ENCODE measurements at places on chromosomes 4 and X. TPM values are rescaled to one million over a fixed set of nuclear protein-coding genes. Genes with fewer than 3 reads are reported as not detected.

NUDT10 gene
- total RNA-seq: not detected

RAP2C gene
- 8.7 TPM for total RNA-seq

P2RY10 gene
- total RNA-seq: 0.14 TPM

TMEM35A gene
- total RNA-seq: 0.14 TPM

CDKL5 gene
- 3.6 TPM for total RNA-seq

ZDHHC15 gene
- 1.1 TPM for total RNA-seq

SATL1 gene
- not detected for total RNA-seq

SPOCK3 gene
- 1.3 TPM for total RNA-seq

SERPINA7 gene
- 0.20 TPM for total RNA-seq

GLRA3 gene
- total RNA-seq: 0.06 TPM

MORC4 gene
- 9.3 TPM for total RNA-seq

CYSLTR1 gene
- total RNA-seq: 0.31 TPM

CLNK gene
- 0.19 TPM for total RNA-seq

PDGFRA gene
- total RNA-seq: 5.3 TPM

REELD1 gene
- total RNA-seq: 0.09 TPM

ARMCX4 gene
- total RNA-seq: 9.4 TPM

RTL9 gene
- total RNA-seq: not detected

FBXL5 gene
- 26.5 TPM for total RNA-seq

SCRG1 gene
- total RNA-seq: not detected

SLC16A2 gene
- 6.5 TPM for total RNA-seq

EPHA5 gene
- not detected for total RNA-seq

SLITRK4 gene
- total RNA-seq: 0.32 TPM

USP17L15 gene
- not detected for total RNA-seq

KLHL13 gene
- 1.7 TPM for total RNA-seq

BRS3 gene
- total RNA-seq: not detected

ATOH1 gene
- total RNA-seq: not detected

UNC5C gene
- 0.16 TPM for total RNA-seq

EGF gene
- 49.4 TPM for total RNA-seq

FAM149A gene
- total RNA-seq: 21.8 TPM

SPANXC gene
- not detected for total RNA-seq

DRD5 gene
- not detected for total RNA-seq

CHRNA9 gene
- total RNA-seq: not detected

LRCH2 gene
- 0.49 TPM for total RNA-seq

SLC6A8 gene
- total RNA-seq: 15.8 TPM

MAP9 gene
- total RNA-seq: 5.9 TPM

PABPC1L2B gene
- not detected for total RNA-seq

VCX3B gene
- not detected for total RNA-seq
